ENCODE measurements at places on chromosomes 12 and 14.

DNA sequence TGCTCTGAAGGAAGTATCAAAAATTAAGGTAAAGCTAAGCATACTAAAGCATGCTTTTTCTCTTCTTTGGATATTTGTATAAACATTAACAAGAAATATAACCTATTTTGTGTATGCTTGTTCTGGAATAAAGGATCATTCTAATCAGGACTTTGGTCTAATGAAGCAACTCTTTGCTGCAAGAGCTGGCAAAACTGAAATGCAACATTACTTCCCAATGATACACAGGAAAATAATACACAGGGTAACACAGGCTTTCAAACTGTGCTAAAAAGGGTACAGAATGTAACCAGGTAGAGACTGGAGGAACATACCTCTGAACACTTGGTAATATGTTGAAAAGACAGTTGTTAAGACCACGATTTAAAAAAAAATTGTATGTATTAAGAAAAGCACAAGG lies 222.5 kb upstream of the DIO2 start:
- no peak for DNase-seq

GRCh38 chr12:94012071-94012470 lies 136.3 kb upstream of the PLXNC1 start:
- DNase-seq = no peak

DNA sequence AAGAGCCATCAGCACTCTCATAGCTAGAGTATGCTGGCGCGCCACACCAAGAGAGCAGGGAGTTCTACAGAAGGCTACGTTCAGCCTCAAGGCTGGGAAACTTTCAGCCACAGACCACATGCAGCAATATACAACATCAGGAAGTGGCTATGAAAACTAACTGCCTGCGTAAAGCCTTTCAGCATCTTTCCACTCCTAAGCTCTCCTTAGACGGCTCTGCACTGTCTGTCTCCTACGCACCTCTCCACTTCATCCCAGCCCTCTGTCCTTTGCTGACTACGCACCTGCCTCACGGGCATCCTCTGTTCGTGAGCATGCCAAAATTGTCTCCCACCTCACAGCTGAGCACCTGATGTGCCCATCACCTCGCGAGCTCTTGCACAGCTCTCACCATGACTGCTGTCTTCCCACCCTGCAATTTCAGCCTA lies 9.7 kb downstream of the MPHOSPH9 start:
- peak; percentile 15 for DNase-seq

DNA sequence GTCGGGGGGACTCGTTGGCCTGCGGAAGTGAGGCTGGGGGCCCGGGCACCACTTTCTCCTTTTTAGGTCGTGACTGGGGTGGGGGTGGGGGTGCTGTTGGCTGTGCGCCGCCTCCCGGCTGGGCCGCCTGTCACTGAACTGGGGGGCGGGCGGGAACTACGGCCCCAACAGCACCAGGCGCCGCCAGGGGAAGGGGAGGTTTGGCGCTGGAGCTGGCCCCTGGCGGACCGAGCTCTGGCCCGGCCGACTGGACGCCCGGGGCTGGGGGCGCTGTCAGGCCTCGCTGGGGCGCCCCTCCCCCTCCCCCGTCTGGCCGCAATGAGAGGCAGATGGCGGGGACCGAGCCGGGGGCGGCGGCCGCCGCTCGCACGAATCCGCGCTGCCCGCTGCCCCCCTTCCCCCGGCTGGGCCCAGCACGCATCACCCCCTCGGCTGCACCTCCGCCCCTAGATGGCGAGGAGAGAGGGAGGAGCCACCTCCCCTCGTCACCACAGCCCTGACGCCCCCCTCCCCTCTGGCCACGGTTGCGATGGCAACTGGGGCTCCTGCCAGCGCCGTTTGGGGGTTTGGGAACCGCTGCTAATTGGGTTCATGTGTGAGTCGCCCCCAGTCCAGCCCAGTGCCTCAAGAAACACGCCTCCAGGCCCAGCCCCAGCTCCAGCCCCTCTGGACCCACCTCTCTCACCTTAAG lies 723 bp downstream of the NFATC4 start:
- DNase-seq = no peak

DNA sequence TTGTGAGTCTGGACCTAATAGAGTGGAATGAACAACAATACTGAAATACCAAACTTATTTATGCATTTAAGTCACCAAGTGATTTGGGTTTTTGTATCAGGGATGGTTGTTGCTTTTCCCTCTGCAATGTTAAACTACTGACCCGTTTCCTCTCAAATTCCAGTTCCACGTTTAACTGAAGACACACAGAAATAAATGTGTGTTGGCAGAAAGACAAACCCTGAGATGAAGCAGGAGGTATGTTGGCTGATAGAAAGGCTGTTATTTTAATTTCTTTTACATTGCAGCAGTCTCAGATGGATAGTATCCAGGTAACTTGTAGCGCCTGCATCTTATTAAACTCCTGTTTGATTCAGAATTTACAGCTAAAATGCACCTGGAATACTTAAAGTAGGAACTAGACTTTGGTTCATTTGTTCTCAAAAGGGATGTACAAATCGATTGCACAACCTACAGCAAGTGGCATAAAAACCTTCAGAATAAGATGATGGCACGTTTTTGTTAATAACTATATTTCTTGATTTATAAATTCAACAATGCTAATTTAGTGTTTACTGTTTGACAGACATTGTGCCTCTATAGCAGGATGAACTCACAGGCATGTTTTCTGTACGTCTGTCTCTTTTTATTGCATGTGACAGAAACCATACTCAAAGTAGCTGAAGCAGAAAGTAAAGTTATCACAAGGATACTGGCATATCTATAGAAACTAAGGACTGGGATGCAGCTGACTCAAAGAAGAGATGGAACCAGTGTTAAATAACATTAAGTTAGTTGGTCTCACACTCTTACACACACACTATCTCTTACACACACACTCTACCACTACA lies 405.7 kb downstream of the ZFP36L1 start:
- DNase-seq = no peak

DNA sequence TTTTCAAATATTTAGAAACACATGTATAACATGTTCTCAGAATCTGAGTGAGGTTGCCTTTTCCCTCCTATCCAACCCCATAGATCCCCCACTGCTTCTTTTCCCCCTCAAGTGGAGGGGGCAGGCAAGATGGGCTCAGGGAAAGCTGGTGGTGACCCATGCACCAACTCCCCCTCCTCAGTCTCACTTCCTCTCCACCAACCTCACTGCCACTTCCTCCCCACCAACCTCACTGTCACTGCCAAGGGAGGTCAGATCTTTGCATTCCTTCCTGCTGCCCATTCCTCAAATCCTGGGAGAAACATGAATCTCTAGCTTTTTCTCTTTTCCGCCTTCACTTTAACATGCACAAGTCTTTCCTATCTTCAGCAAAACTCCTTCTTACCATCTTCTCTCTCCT lies 48.7 kb downstream of the SPTB start:
- no peak for DNase-seq

- DNase-seq = no peak
These were observed 17.7 kb downstream of the DNAL1 start for GRCh38 chr14:73662487-73662943.

- DNase-seq = no peak
These were observed 47.6 kb upstream of the FERMT2 start for GRCh38 chr14:52998376-52999015.

DNA sequence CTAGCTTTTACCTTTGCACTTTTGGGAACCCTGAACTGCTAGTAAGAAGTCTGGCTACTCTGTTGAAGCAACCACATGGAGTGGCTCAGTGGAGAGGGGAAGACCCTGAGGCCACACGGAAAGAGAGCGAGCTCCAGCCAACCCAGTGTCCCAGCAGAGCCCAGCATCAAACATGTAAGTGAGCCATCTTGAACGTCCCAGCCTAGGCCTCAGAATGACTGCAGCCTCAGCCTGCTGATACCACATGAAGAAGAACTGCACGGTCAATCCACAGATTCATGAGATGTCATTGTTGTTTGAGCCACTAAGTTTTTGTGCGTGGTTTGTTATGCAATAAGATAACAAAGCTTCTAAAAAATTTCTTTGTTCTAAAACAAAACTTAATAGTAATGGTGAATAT lies 40.2 kb downstream of the TFCP2 start:
- DNase-seq = no peak

- no peak for DNase-seq
These were observed 37.8 kb upstream of the PLBD1 start for GRCh38 chr12:14605401-14605989.

DNA sequence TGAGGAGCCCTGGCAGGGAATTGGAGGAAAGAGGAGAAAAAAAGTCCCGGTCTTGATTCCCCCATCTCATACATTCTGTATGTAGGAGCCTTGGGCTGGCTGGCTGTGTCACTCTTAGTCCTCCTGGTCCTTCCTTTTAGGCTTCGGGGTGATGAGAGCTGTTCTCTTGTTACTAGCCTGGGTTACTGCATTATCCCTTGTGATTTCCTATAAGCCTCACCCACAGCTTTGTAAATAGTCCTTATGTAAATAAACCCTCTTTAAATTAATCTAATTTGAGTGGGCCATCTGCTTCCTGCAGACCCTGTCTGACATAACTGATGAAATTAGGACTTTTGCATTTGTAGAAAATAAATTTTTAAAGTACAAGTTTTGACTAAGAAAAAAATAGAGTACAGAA lies 19.2 kb downstream of the DNM1L start:
- DNase-seq = no peak

- DNase-seq = no peak
These were observed 36.7 kb upstream of the EGLN3 start for GRCh38 chr14:33987565-33988080.

GRCh38 chr12:6187948-6188793 lies 12.0 kb upstream of the CD9 start:
- no peak for DNase-seq

DNA sequence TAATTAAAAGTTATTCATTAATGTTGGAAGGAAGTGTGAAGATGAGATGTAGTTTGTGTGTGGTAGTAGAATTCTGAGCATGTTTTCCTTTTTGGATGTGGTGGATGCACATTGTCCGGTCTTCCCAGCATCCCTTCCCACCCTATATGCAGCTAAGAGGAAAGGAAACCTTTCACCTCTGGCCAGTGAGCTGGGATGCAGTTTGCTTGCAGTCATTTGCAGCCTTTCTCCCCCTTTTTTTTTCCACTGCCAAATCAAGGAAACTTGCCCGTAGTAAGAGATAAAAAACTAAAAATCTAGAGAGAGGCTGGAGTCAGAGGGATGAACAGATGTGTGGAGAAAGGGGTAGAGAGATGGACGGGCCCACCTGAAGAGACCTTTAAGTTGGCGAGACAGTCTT lies 72.5 kb upstream of the SLC38A2 start:
- no peak for DNase-seq

- DNase-seq = no peak
These were observed 463.6 kb upstream of the CCDC196 start for GRCh38 chr14:66022526-66022925.

DNA sequence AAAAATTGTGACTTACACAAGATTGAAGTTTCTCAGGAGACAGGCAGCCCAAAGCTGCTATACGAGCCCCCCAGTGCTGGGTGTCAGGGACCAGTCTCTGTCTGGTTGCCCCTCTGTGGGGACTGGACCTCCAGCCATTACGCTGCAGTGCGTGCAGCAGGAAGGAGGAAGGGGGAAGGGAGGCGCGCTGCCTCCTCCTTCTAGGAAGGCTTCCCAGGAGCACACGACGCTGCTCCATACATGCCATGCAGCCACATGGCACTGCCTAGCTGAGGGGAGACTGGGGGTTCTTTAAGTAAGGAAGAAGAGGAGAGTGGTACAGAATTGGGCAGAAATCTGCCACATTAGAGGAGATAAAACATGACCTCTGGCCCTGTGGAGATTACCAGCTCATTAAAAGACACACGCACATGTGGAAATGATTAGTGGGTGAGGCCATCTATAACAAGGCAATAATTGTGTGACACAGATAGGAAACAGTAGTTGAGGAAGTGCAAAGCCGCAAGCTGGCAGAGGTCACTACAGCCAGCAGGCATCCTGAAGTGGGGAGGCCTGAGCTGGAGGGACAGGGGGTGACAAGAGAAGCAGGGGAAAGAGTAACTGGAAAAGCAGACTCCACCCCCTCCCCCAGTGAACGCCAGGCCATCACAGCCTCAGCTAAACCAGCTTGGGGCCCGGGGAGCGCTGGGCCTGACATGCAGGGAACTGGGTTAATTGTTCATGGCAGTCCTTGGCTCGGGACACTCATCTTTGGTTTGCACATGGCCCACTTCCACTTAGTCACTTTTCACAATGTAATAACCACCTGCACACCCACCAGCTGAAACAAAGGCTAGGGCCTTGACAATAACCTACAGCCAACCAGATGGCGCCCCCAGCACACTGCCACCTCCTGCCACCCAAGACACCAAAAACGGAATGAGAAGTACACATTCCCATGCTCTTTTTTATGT lies 39.6 kb downstream of the CCDC88C start:
- no peak for DNase-seq

DNA sequence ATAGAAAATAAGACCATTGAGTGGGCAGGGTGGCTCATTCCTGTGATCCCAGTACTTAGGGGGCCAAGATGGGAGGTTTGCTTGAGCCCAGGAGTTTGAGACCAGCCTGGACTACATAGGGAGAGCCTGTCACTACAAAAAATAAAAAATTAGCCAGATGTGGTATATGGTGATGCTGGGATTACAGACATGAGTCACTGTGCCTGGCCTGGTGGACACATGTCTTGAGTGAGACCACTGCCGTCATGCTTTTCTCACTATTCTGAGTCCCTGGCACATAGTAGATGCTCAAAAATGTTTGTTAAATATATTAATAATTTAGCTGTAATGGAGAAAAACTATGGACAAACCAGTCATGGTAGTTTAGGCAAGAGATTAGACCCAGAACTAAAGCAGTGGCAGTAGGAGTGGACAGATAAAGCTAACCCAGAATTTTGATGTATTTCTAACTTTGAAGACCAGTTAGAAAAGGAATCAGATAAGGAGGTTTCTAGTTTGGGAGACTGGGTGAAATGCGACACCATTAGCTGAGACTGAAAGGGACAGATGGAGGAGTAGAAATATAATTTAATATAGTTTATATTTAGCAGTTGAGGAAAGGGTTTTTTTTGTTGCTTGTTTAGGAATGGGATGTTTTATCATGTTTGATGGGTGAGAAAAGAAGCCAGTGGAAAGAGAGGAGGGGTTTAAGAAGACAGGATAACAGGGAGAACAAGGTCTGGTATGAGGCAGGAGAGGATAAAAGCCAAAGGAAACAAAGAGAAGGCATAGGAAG lies 7.4 kb upstream of the PTGES3 start:
- no peak for DNase-seq

GRCh38 chr14:72075649-72076334 lies 143.6 kb downstream of the RGS6 start:
- DNase-seq = no peak

- DNase-seq = no peak
These were observed 8.0 kb downstream of the PTPN21 start for GRCh38 chr14:88546621-88547385.

DNA sequence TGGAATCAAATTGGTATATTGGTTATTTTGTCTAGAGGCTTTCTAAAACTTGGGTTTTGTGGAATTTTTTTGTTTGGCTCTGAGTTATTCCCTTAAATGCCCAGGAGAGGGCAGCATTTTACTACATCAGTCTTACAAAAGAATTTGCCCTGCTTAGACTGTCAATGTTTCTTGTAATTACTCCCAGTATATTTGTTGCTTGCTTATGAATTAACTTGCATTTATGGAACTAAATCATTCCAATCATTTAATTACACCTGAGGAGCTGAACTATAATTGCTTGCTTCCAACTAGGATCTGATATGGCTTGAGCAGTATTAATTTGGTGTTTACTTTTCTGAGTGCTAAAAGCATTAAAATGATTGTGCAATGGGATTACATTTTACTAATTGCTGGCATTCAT lies 48.7 kb downstream of the MIPOL1 start:
- no peak for DNase-seq

GRCh38 chr12:62215506-62215905 lies 44.7 kb upstream of the USP15 start:
- no peak for DNase-seq
